ENCODE measurements at places on chromosomes 12 and 14.

- DNase-seq = no peak
Observed at GRCh38 chr14:64117671-64118402, 176.3 kb downstream of the ESR2 start.

DNA sequence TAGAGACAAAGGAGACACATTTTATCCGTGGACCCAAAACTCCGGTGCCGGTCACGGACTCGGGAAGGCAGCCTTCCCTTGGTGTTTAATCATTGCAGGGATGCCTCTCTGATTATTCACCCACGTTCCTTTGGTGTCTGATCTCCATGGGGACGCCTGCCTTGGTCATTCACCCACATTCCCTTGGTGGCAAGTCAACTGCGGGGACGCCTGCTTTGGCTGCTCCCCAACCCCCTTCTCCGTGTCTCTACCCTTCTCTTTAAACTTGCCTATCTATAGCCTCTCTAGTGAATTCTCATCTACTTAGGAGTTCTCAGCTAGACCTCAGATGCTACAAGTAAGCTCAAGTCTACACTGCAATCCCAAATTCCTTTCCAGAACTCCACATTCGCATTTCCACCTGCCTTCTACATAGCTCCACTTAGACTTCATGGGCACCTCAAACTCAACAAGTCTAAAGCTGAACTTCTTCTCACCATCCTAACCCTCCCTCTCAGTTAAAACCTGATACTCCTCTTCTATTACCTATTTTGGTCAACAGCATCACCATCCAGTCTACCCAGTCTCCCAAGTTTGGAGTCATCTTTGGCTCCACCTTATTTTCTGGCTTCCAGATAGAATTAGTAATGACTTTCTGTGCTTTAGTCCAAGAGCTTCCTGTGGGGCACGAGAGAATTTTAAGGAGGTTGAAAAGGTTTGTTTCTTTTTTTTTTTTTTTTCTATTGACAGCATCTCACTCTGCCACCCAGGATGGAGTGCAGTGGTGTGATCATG lies 14.4 kb downstream of the SPTLC2 start:
- no peak for DNase-seq

DNA sequence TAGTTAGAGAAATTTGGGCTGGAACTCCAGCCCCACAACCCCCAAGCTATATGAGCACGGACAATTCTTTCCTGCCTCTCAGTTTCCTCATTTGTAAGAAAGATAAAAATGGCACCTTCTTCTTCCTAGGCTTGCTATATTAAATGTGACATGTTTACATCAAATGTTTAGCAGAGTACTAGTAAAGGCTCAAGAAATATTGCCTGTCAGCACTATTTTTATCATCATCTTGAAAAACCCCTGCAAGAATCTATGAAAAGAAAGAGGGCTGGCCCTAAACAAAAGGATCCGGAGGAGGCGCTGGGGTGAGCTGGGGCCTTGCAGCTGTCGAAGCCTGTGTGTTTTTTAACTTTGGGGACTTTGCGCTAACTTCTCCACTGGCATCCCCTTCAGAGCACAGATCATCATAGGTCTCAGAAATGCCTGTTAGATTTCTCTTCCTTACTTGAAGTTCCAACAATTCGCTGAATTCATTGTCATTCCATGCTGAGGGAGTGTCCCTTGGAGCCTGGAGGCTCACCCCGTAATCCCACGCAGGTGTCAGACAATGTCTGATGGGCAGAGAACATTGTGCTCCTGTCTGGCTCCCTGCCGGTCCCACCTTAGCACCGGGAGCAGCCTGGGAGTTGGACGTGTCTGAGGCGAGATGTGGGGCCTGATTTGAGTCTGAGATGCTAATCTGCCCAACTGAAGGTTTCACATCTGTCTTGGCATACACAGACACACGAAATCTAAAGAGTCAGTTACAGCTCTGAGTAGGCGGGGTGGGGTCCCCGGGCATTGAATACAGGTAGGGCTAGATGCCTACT lies 206.8 kb downstream of the NUAK1 start:
- no peak for DNase-seq

DNA sequence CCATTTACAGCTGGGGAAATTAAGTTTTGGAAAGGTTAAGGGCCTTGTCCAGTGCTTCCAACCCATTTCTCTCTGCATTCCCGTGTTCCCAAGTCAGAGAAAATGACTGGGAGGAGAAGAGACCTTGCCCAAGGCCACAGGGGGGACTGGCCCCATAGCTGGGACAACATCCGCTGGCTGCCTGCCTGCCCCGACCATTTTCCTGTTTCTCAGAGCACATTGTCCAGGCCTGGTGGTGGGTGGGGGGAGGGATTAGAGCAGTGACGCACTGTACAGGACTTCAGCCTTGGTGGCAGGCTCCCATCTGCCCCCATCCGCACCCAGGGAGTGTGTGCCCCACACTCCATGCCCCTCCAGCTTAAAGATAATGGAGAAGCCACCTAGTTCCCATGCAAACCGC lies 27.7 kb downstream of the DIO3 start:
- DNase-seq = no peak

GRCh38 chr14:32434880-32435279 lies 105.8 kb downstream of the AKAP6 start:
- no peak for DNase-seq

GRCh38 chr12:127381681-127382080 lies 885.3 kb upstream of the TMEM132C start:
- no peak for DNase-seq

- no peak for DNase-seq
Observed at GRCh38 chr14:46818147-46818546, 166.6 kb upstream of the RPL10L start.

- DNase-seq = no peak
Observed at GRCh38 chr12:116090516-116090915, 187.0 kb downstream of the MED13L start.

- no peak for DNase-seq
Observed at GRCh38 chr12:3326850-3327780, 163.9 kb upstream of the PRMT8 start.

DNA sequence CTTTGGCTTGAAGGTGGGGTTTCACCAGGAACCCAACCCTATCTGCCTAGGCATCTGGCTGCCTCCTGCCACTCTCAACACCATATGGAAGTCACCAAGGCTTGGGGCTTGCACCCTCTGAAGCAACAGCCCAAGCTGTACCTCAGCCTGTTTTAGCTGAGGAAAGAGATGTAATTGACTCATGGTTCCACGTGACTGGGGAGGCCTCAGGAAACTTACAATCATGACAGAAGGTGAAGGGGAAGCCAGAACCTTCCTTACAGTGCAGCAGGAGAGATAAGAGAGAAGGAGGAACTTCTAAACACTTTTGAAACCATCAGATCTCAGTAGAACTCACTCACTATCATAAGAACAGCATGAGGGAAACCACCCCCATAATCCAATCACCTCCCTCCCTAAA lies 26.9 kb downstream of the GLIPR1L1 start:
- no peak for DNase-seq

- no peak for DNase-seq
Observed at GRCh38 chr14:104316121-104316722, 177.8 kb downstream of the KIF26A start.

DNA sequence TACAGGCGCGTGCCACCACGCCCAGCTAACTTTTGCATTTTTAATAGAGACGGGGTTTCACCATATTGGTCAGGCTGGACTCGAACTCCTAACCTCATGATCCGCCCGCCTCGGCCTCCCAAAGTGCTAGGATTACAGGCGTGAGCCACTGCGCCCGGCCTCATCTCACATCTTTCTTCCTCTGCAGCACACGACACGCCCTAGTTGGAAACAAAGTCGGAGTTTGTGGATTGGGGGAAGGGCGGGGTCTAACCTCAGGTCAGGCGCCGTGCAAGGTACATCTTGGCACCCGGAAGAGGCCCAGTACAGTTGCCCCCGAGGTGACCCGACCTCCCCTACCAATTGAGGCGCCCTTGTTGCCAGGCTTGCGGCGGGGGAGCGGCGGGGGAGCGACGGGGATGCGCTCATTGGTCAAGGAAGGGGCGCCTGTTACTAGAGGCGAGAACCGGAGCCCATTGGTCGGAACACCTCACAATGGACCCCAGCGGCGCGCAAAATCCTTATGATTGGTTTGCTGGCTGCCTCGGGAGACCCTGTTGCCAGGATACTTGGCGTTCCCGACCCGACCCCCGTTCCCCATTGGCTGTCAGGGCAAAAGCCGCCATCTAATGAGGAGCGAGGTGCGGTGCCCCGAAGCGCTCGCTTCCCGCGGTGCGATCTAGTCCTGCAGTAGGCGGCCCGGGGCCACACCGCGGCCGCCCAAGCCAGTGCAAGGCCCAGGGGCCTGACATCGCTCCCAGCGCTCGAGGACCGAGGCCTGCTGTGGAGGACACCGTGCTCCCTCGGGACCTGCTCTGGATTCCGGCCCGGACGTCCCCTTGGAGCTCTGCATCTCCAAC lies at the start of gene REC8:
TSS of gene REC8 (plus strand) at position 659 of the 839 bp plus-strand sequence. CDS start 473 bp downstream, outside the sequence.
- DNase-seq = no peak

- DNase-seq = no peak
Observed at GRCh38 chr12:14373217-14373616, 7.7 kb downstream of the ATF7IP start.

GRCh38 chr14:51674294-51675002 lies 22.7 kb downstream of the FRMD6 start:
- no peak for DNase-seq

- no peak for DNase-seq
Observed at GRCh38 chr14:102485693-102486512, 23.7 kb downstream of the ANKRD9 start.

GRCh38 chr12:130992448-130992847 lies 38.7 kb downstream of the ADGRD1 start:
- DNase-seq = no peak

GRCh38 chr14:96897184-96897583 lies 100.0 kb downstream of the VRK1 start:
- no peak for DNase-seq

DNA sequence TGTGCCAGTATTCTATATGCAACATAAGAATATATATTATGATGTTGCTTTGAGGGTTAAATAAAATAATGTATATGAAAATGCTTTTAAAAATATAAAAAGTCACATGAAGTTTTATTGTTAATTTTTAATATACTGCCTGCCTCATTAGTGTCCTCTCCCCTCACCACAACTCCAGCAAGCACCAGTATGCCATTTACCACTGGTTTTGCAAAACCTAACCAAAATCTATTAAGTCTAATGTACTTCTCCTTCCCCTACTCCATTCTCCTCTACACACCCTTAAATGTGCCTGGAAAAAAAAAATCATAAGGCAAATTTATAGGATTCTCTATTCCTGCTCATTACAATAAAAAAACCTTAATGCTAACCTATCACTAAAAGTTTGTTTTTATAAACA lies 24.0 kb upstream of the GNG2 start:
- DNase-seq = no peak

DNA sequence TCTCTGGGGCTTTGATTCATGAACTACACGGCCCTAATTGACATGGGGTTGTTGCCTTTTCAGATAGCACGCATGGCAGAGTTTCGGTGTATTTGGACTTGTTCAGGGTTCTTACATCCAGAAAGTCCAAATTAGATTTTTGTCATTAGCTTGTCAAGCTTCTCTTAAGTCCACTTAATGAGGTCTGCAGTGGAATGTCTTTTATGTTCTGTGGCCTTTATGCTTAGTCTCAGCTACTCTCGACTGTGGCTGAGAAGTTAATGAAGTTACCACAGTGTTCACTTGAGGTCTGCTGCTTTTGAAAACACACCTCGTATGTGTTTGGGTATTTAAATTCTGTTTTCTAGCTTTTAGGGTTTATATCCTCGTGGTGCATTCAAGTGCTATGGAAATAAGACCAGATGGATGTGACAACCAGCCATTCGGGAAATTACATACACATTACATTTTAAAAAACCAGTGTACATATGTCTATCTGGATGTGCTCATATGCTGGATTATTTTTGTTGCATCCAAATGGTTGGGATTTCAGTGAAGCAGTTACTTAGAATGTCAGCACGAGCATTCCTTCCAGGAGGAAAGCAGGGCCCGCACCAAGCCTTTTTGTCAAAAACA lies 80.2 kb downstream of the RMST start:
- DNase-seq = no peak

DNA sequence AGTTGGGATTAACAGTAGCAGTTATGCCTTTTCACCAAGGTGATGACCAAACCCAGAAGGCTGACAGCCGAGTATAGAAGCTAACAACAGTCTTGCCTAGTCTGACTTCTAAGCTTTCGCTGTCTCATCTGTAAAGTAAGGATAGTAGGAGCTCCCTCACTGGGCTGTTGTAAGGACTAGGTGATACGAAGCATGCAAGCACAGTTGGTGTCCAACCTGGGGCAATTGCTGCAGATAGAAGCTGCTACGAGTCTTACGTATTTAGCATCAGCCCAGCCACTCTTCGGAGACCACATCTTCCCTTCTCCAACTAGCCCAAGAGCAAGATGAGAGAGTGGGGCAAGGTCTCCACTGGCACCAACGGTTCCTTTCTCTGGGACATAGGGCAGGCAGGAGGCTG lies 6.0 kb downstream of the HAL start:
- no peak for DNase-seq

DNA sequence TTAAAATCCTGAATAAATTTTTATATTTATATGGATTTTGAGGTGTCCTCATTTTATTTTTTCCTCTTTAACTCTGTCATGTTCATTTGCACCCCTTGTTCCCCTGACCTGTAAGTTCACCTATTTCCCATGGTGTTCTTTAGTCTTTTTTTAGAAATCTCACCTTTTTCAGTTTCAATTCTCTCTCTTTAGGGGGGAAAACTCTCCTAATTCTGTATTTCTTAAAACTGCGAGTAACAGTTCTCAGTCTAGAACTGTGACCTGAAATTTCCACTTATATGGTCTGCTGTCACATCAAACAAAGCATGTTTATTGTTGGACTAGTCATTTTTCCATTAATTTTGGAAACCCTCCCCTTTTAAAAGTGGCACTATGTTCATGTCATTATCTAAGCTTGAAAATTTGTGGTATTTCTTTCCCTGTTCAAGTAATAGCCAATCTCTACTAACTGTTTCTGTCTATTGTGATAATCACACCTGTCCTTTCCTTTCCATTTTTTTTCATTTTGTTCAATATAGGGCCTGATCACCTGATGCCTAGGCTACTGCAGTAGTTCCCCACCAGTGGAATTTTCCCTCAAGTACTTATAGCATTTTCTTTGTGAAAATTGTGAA lies 14.0 kb upstream of the FBXO33 start:
- no peak for DNase-seq

GRCh38 chr12:80714846-80715245 lies 1.9 kb upstream of the MYF5 start:
- no peak for DNase-seq

DNA sequence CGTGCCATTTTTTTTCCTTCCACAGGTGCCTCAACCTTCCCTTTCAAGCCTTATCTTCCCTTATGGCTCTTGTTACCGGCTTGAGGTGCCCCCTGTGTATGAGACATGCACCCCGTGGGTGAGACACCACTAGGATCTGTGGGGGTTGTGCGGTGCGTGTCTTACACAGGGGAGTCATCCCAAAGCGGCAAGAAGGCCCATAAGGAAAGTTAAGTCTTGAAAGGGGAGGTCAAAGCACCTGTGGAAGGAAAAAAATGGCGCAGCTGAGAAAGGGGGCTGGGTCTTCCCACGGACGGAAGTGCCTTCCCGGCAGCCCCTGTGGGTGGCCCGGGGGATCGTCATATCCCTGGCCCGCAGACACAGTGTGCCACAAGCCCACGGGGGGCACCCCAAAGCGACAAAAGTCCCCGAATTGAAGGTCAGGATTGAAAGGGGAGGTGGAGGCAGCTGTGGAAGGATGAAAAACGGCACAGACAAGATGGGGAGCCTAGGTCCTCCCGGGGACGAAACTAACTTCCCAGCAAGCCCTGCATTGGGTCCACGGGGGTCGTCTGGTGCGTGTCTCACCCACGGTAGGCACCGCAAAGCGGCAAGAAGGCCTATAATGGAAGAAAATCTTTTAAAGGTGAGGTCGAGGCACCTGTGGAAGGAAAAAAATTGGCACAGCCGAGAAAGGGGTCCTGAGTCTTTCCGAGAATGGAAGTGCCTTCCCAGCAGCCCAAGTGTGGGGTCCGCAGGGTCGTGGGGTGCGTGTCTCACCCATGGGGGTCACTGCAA lies 273.3 kb downstream of the ALG10 start:
- DNase-seq = no peak

Measured in NK-92 treated with Interleukin-12 subunit alpha and Interleukin-12 subunit beta, amount 100 ng/mL, for 24 hours (cell line).